ENCODE measurements at places on chromosomes 5 and 9.

GRCh38 chr9:132989414-132989996, 11.0 kb downstream of the GFI1B start:
- DNase-seq: no peak

- DNase-seq: no peak
Observed at GRCh38 chr5:98401656-98402055, 371.8 kb upstream of the RGMB start.

DNA sequence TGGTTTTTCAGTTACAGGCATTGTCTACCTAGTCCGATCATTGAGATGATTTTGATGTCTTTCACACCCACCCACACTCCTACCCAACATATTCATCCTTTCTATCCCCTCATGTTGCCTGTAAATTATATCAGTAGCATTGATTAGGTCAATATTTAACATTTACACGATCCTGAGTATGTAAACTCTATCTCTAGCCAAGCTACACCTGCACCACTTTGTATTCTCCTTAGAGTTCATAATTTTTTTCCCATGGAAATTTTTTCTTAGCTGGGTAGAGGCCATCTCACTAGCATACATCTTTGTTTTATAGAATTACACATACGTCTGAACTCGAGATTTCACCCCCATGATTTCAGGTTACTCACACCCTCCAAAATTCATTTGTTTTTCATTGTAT, 30.6 kb downstream of the GCNT4 start:
- DNase-seq: no peak

DNA sequence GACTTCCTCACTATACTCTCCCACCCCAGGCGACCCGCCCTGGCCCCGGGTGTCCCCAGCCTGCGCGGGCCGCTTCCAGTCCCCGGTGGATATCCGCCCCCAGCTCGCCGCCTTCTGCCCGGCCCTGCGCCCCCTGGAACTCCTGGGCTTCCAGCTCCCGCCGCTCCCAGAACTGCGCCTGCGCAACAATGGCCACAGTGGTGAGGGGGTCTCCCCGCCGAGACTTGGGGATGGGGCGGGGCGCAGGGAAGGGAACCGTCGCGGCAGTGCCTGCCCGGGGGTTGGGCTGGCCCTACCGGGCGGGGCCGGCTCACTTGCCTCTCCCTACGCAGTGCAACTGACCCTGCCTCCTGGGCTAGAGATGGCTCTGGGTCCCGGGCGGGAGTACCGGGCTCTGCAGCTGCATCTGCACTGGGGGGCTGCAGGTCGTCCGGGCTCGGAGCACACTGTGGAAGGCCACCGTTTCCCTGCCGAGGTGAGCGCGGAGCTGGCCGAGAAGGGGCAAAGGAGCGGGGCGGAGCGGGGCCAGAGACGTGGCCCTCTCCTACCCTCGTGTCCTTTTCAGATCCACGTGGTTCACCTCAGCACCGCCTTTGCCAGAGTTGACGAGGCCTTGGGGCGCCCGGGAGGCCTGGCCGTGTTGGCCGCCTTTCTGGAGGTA, 2.1 kb downstream of the CA9 start:
- DNase-seq: no peak

- no peak for DNase-seq
Observed at GRCh38 chr9:100160021-100160420, 61.0 kb downstream of the INVS start.

- no peak for DNase-seq
Observed at GRCh38 chr5:94481059-94481458, 137.3 kb downstream of the KIAA0825 start.

- no peak for DNase-seq
Observed at GRCh38 chr9:123406691-123407216, 50.8 kb downstream of the CRB2 start.

DNA sequence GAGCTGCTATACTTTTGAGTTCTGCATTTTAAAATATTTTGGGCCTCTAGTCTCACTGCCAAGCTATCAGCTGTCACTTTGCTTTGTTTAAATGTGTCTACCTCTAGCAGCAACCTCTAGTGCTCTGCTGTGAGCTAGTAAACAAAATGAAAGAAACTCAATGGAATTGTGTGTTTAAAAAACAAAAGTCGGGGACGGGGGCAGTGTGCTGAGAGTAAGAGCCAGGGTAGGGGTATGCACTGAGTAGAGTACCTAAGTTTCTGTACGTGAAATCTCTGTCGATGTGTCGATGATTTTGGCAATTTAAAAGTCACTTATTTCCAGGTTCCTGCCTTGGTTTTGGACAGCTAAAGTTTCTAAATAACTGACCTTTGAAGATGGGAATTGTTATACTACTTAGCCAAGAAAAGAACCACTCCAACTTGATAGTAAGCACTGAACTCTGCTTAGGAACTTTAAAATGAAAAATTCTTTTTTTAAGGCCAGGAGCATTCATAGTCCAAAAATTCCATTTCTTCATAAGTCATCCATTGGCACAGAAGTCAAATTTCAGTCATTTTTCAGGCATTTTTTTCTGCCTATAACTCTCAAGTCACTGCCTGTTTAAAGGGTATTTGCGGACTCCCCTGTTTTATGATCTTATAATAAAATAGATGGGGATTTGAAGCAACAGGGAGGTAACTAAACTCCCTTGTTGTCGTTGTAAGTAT, 111.5 kb downstream of the SAXO1 start:
- no peak for DNase-seq

- no peak for DNase-seq
Observed at GRCh38 chr5:50501491-50502228, 60.6 kb upstream of the EMB start.

- no peak for DNase-seq
Observed at GRCh38 chr5:77224672-77225355, 14.3 kb downstream of the PDE8B start.

GRCh38 chr5:157766902-157767301, 23.4 kb downstream of the LSM11 start:
- DNase-seq: no peak

DNA sequence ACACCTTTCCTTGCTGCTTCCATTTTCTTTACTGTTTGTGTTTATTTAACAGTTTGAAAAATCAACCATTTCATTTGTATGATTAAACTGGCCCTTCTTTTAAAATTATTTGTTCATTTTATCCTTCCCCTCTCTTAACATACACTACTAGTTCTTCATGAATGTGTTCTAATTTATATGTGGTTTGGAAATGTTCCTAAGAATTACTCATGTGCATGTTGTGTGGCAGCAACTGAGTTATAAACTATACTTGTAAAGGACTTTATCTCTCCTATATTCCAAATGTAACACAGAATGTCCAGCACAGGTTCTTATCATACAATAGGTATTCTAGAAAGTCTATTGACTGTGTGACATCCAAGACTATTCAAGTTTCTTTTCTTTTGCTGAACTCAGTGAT, 358.2 kb upstream of the MEF2C start:
- no peak for DNase-seq

DNA sequence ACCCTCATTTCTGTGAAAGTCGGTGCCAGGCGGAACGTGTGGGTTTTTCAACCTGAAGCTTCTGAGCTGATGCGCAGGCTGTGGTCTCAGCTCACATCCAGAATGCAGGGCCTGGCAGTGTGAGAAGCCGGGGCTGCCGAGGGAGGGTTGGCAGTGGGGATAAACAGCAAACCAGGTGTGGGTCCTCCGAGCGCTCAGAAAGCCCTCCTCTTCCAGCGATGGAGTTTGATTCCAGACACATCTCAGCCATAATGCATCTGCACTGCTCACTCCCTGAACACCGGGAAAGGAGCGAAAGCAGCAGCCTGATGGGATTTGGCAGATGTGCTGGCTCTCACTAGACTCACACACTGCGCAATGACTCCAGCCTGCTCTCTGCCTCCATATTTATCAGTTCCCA, 280.1 kb downstream of the HSPA4 start:
- DNase-seq: no peak

DNA sequence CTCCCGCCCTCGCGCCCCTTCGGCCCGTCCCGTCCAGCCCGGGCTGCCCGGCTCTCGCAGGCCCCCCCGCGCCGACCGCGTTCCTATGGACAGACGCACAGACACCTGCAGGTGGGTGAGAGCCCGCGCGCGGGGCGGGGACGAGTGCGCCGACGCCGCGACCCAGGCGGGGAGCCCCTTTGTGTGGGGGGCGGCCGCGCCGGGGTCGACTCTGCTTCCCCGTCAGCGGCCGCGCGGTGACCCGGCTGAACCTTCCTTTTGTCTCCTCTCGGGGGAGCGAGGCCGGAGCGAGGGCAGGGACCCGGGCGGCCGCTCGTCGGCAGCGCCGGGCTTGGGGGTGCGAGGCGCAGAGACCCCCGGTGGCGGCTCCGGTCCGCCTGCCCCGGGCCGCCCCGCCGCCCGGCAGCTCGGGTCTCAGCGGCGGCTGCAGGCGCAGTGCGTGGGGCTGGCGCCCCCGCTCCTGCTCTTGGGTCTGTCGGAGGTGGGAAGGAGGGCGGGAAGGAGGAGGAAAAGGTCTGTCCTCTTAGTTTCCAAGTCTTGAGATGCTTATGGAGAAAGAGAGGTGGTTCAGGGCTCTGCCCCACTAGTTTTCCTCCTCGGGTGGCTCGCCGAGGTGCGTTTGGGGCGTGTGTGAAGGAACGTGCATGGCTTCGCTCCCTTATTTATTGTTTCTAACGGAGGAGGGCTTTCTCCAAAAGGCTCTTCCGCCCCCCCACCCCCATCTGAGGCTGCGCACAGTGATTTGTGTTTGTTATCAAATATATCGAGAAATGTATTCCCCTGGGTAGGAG, 576 bp downstream of the KIAA1958 start:
- DNase-seq: peak; percentile 43

GRCh38 chr5:141512911-141513626, 24.2 kb downstream of the PCDHGC5 start:
- no peak for DNase-seq

DNA sequence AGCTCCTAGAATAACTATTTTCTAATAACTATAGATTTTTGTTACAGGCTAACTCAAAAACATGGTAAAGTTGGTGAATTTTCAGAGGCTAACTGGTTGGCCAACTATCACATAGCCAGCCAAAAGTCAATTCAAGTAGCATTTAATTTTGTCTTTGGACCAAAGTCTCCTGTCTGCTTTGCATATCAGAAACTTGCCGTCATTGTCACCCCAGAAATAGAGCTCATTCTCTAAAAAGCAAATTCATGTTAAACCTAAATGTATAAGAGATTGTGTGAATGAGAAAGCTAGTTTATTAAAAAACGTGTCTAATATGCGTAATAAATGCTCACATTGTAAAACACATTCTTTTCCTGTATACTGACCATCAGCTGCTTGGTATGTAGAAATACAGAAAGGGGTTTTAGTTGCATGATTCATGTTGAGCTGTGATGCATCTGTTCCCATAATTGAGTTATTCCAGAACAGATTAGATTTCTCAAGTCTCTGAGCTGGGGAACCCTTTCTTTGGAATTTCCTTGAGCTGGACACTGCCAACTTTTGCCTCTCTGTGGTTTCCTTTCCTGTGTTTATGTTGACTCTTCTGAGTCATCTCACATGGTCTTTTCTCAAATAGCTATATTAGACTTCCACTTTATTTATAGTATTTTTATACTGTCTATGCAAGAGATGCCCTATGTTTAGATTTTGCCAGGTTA, 7.3 kb downstream of the SRFBP1 start:
- no peak for DNase-seq

DNA sequence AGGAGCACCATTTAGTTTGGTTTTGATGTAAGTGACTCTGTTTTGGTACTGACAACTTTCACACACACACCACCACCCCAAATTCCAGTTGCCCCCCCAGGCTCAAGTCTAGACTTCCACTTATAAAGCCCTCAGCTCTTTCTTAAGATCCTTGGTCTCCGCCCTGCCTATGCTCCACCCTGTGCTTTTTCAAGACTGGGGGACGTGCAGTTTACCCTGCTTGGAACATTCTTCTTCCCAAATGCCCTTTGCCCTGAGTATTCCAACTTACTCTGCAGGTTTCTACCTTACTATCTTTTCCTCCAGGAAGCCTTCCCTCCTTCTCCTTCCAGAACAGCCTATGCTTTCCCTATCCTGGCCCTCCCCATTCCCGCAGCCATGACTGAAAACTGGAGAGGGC, 1.5 kb upstream of the TRIM14 start:
- no peak for DNase-seq

- DNase-seq: no peak
Observed at GRCh38 chr9:109904666-109905065, 124.7 kb downstream of the PALM2AKAP2 start.

- no peak for DNase-seq
Observed at GRCh38 chr5:117065161-117065560, 490.5 kb upstream of the SEMA6A start.

DNA sequence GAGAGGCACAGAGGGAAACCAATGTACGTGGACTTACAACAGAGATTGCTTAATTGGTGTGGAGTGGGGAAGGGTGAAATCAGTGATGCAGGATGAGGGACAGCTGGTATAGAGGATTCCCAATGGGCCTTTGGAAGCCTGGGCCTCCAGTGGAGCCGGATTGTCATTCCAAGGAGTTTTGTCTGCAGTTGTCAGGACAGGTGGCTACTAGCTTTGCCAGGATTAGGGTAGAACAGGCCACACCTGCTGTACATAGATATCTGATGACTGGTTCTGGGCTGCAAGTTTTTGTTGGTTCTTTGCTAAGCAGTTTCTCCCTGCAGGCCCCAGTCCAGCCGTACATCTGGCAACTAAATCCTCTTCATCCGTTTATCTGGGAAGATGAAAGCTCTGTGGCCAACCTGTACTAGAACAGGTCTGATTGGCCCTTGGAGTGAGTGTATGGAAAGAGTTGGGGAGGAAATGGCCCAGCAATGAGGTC, 4.2 kb downstream of the SKP2 start:
- no peak for DNase-seq

- DNase-seq: no peak
Observed at GRCh38 chr9:28616310-28616709, 1043.0 kb upstream of the C9orf72 start.

GRCh38 chr9:108584860-108585259, 270.9 kb downstream of the ACTL7B start:
- no peak for DNase-seq

GRCh38 chr5:123485275-123485674, 26.7 kb upstream of the CSNK1G3 start:
- no peak for DNase-seq

- DNase-seq: no peak
Observed at GRCh38 chr9:125633116-125633745, 73.8 kb downstream of the MAPKAP1 start.

GRCh38 chr5:14201325-14202045, 58.3 kb downstream of the TRIO start:
- no peak for DNase-seq

DNA sequence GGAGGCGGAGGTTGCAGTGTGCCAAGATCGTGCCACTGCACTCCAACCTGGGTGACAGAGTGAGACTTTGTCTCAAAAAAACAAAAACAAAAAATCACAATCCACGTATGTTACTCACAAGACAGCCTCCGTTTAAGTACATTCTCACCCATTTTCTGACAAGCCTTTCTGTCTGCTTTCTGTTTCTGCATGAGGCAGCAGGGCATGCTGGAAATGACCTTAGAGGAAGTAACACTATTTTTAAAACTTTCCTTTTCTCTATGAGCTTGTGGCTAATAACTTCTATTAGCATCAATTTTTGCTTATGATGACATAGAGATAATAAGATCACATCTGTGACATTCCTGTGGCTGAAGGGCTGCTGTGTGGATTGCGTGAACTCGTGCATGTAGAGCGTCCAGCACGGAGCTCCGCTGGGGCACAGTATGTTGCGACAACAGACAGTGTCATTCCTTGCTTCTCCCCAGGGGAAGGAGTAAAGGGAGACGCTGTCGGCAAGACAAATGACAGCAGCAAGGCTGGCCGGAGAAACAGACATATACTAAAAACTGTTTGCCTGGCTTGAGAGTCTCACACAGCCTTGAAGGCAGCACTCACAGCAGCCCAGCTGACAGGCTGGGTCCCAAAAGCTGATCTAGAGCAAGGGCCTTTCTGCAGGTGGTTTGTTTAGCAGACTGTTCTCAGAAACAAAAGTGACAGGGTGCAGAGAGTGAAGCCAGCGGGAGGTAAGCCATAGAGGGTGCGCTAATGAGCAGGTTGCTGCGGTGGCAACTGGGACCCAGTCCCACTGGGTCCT, 1.6 kb downstream of the BTNL3 start:
- DNase-seq: no peak

Measured in stimulated activated effector memory CD8-positive, alpha-beta T cell treated with anti-CD3 and anti-CD28 coated beads, Interleukin-12 subunit alpha, Interleukin-12 subunit beta, amount 100 ng/mL, for 72 hours (primary cell).